ENCODE measurements at places on chromosomes 2 and 18.

DNA sequence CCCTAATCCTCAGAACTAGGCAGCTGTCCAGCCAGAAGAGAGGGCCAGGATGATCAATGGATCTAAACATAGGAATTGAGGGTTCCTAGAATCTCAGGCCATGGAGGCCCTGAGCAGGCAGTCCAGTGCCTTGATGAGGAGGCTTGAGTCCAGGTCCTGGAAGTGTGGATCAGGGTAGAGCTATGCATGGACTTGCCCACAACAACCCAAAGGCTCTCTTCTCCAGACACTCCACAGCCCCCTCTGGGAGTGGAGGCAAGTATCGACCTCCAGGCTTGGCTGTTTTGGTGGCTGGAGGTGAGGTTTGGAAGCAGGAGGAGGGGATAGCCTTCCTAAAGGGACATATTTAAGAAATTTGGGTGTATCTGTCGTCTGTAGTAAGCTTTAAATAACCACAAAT, 45.7 kb downstream of the NAPG start:
- DNase-seq, result no peak

DNA sequence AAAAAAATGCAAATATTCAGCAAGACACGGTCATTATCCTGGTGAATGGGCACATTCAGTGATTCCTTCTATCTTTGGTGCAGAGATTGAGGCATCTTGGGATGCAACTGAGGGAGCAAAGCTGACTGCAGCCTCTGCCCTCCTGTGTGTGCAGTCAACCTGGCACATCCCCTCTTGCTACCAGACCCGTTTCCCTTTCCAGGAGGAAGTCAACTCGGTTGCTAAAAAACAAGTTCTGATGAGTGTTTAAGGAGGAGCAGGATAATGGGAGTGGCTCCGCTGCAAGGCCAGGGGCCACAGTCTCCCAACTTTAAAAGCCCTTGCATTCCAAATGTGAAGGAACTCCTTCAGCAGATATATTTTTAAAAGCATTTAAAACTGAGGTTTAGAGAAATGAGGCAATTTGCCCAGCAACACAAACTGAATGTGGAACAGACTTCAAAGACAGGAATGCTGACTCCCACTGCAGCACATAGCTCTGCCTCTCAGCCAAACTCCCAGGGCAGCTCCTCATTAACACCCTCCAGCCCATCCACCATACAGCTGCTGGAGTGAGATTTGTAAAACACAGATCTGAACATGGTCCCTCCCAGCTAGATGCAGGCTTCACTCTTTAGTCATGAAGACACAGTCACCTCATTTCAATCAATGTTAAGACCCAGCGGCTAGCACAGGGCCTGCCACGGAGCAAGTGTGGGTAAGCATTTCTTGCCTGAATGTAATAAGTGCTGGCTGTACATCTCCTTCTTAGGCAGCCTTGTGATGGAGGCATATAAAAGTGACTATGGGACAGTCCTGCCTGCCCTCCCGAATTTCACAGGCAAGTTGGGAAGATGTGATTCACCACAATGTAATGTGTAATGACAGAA, 54.3 kb downstream of the VSNL1 start:
- DNase-seq, result no peak

DNA sequence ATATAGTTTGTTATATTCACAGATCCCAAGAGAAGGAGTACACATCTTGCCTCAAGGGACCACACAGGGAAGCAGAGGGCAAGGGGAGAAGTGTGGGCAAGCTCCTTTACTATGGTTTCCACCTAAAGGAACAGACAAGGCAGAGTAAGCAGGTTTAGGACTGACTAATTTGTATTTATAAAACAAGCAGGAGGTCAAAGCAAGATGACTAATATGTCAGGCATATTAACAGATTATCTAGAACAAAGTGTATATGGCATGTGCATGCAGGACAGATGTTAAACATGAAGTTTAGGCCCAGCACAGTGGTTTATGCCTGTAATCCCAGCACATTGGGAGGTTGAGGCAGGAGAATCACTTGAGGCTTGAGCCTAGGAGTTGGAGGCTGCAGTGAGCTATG, 3.7 kb upstream of the LRP2 start:
- no peak for DNase-seq

DNA sequence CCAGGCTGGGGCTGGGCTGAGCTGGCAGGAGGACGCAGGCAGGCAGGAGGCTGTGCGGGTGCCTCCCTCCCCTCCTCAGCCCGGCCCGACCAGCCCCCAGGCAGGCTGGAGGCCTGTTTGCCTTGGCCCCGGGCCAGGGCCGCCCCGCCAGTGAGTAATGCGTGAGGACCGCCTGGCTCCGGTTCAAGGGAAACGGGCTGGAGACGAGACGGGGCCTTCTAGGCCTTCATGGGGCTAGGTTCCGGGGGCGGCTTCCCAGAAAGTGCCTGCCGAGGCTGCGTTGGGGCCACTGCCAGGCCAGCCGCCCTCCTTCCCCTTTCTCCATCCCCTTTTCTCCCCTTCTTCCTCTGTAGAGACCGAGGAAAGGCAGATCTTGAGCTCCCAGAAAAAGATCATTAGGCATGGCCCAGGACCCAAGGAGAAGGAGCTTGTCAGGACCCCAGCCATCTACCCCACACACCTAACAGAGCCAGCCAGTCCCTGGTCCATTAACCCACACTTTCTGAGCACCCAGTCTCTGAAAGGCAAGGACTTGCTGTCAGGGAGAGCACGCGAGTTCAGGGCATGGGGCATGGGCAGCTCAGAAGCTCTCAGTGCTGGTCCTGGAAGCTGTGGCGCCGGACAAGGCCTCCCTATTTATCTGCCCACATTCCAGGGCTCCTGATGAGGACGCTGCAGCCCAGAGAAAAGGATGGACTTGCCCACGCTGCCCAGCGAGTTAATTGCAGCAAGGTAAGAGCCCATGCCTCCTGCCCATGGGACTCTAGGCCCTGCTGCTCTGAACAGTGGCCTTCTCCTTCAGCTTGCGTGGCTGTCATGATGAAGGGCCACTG, 48.5 kb downstream of the SMAD7 start:
- DNase-seq, result no peak

DNA sequence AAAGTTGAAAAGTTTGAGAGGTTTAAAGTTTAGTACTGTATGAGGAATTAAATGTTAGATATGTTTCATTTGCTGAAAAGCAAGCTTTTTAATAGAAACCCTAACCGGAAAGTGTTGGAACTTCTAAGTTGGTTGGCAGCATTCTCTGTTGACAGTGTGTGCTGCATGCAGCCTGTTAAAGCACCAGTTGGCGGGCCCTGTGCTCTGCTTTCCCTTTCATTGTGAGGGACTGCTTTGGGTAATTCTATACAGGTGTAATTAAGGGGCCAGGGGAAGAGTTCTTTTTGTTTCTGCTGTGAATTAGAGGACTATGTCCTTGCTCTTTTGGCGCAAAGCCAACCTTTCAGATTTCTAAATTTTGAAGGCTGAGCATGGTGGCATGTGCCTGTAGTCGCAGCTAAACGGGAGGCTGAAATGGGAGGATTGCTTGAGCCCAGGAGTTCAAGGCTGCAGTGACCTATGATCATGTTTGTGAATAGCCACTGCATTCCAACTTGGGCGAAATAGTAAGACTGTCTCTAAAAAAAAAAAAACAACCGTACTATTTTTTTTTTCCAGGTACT, 20.1 kb downstream of the PLEKHB2 start:
- DNase-seq, result no peak

Measured in activated T-cell treated with anti-CD3 and anti-CD28 coated beads for 1 hour (primary cell).